Left lobe of liver (tissue), 2 donors: ENCODE measurements at places on chromosomes 12 and 14. TPM values are rescaled to one million over a fixed set of nuclear protein-coding genes. Genes with fewer than 3 reads are reported as not detected.

POTEG gene
- not detected for total RNA-seq

DNA sequence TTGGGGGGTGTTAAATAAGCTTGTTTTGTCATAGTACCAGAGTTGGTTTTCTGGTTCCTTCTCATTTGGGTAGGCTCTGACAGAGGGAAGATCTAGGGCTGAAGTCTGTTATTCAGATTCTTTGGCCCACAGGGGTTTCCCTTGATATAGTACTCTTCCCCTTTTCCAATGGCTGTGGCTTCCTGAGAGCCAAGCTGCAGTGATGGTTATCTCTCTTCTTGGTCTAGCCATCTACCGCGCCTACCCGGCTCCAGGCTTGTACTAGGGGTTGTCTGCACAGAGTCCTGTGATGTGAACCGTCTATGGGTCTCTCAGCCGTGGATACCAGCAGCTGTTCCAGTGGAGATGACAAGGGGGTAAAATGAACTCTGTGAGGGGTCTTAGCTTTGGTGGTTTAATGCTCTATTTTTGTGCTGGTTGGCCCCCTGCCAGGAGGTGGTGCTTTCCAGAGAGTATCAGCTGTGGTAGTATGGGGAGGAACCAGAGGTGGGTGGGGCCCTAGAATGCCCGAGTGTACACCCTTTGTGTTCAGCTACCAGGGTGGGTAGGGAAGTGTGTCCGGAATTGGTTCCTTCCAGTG, 209.7 kb downstream of the GPHN start:
- no peak for DNase-seq

GRCh38 chr12:64610079-64610659, at the start of gene RASSF3:
Gene RASSF3, plus strand, starts transcription at chr12:64610495. Its CDS starts 138 bp downstream, at chr12:64610633.
- DNase-seq: peak; percentile 77

KRT83 gene
- total RNA-seq: not detected
